ENCODE measurements at places on chromosomes 13 and 19.

- DNase-seq, result no peak
Measured at GRCh38 chr13:22505489-22505888, 675.3 kb upstream of the SGCG start.

- DNase-seq, result no peak
Measured at GRCh38 chr13:50914176-50914700, 4.6 kb downstream of the RNASEH2B start.

DNA sequence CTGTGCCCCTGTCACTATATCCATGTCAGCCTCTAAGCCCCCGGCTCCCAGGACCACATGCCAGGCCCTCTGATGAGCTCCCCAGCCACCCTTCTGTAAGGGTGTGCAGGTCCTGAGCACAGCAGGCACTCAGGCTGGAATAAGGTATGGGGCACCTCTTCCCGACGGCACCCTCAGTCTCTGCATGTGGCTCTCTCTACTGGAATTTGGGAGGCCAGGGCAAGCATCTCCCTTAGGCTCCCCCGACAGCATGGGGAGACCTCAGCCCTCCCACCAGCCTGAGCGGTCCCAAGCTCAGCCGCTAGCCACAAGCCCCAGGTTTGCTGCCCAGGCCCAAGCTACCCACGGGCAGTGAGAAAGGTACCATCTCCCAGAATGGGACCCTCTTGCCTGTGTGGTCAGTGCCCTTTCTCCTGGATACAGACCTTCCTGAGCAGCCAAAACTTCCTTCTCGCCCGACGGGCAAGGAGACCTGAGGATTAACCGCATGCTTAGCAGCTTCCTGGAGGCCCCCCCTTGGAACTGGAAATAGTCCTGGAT is 22.5 kb upstream of the C19orf12 start:
- no peak for DNase-seq

GRCh38 chr13:99687723-99688397 is 186.6 kb downstream of the TM9SF2 start:
- DNase-seq, result no peak

DNA sequence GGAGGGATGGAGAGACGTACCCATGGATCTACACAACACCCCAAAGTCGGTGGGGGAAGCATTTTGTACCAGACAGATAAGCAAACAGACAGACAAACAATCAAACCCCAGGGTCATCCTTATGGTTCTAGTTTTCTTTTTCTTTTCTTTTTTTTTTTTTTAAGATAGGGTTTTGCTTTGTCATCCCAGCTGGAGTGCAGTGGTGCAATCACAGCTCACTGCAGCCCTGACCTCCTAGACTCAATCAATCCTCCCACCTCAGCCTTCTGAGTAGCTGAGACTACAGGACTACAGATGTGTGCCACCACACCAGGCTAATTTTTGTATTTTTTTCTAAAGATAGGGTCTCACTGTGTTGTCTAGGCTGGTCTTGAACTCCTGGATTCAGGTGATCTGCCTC is 17.9 kb upstream of the FBL start:
- DNase-seq, result no peak

GRCh38 chr13:48901781-48902180 is 73.9 kb upstream of the FNDC3A start:
- DNase-seq, result no peak
